Endodermal cell (in vitro differentiated cells): ENCODE measurements at places on chromosomes 11 and 22. TPM values are rescaled to one million over a fixed set of nuclear protein-coding genes. Genes with fewer than 3 reads are reported as not detected.

The POLR3H gene
- total RNA-seq, result 14.1 to 32.8 TPM (median 30.1 TPM) in 3 replicates

The AIFM3 gene
- total RNA-seq, result 2.4 to 2.8 TPM (median 2.7 TPM) in 3 replicates

The KRTAP5-11 gene
- total RNA-seq, result 1.6 and 2.9 TPM in 2 replicates

The LMO2 gene
- 1.2 and 1.6 TPM in 2 replicates for total RNA-seq

The DUSP8 gene
- total RNA-seq, result 7.0 and 7.5 TPM in 2 replicates

The OR4D5 gene
- total RNA-seq, result 0.24 TPM in 1 of 2 replicates, not detected in the other

The SLC29A2 gene
- 27.2 to 33.3 TPM (median 30.8 TPM) in 3 replicates for total RNA-seq

The HARBI1 gene
- 7.5 and 7.7 TPM in 2 replicates for total RNA-seq

The CBLIF gene
- total RNA-seq, result not detected in 3 replicates

The CARNS1 gene
- total RNA-seq, result 1.9 to 3.1 TPM (median 2.2 TPM) in 3 replicates

- no peak for DNase-seq
These were observed 47.7 kb upstream of the SC5D start for GRCh38 chr11:121244884-121245283.

- DNase-seq, result no peak
These were observed 1.1 kb downstream of the PELI3 start for GRCh38 chr11:66467756-66468155.

DNA sequence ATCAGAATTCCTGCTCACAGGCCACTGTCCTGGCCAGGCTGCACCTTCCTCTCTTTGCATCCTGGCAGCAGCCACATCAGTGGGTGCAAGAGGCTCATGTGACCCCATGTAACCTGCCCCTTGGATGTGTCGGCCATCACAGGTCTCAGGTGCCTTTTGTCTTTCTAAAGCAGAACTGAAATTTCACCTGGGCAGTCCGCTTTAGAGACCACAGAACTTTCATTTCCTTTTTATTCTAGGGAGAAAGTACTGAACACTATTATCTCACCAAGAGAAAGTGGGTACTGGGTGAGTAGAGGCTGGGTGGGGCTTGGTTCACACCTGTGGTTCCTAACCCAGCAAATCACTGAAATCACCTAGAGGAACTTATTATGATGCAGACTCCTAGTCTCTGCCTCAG is 51.7 kb upstream of the NUP160 start:
- DNase-seq, result no peak

GRCh38 chr11:119593346-119593745 is 135.7 kb downstream of the NECTIN1 start:
- DNase-seq, result no peak

GRCh38 chr11:107549253-107549953 is 16.1 kb downstream of the ALKBH8 start:
- no peak for DNase-seq

DNA sequence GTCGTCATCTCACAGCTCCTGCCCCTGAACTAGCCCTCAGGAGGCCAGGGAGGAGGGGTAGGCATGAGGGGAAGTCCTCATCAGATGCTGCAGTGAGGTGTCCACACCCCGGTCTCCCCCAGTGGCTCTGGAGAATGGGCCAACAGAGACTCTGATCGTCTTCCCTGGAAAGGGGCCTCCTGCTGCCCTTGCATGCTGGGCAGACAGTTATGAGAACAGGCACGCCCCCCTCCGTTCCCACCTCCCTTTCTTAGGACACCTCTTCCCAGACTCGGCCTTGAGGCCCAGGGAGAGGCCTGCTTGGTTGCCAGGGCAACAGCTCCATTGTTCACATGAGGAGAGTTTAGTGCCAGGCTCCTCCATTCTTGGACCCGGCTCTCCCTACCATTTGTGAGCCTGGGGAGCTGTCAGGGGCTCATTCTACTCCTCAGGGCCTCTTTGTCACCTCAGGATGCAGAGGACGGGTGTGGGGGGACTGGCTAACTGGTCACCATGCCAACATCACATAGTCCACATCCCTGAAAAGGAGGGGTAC is 157.7 kb downstream of the TTC17 start:
- DNase-seq, result no peak

DNA sequence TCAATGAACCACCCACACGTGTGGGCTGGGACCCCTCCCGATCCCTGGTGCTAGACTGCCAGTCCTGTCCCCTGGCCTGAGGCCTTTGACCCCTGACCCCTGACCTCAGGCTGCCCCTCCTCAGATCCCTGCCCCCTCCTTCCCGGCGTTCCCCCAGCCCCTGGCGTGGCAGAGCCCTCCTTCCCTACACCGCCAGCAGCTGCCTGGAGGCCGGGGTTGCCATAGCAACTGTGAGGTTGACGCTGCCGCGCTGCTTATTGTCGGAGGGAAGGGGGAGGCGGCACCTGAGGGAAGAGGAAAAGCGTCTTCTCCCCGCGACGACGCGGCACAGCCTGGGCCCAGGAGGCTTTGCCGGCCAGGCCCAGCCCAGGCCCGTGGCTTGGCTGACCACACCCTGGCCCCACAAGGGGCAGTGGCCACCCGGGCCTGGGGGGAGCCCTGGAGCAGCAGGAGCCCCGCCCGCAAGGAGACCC is 32.6 kb downstream of the SHANK3 start:
- peak; percentile 92 for DNase-seq

DNA sequence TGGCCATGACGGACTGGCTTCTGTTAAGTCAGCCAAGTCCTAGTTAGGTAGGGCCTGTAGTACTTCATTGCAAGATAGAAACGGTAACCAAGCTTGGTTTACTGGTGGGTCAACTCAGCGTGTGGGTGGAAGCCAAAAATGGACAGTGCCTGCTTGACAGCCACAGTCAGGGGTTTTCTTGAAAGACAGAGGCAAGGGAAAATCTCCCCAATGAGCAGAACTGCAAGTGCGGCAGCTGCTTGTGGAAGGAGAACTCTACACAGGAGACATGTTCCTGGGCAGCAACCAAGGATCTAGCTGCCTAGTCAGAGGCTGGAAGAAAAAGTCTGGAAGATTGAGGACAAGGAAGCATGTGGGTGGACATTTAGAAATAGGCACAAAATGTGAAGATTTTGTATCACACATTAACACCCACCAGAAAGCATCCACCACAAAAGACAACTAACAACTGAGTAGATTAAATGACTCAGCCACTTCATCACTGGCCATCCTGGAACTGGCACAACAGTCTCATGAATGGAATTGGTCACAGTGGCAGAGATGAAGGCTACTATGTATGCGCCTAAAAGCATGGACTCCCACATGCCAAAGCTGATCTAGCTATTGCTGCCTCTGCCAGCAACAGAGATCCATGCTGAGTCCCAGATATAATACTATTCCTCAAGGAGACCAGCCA is 40.9 kb upstream of the SCUBE2 start:
- no peak for DNase-seq

DNA sequence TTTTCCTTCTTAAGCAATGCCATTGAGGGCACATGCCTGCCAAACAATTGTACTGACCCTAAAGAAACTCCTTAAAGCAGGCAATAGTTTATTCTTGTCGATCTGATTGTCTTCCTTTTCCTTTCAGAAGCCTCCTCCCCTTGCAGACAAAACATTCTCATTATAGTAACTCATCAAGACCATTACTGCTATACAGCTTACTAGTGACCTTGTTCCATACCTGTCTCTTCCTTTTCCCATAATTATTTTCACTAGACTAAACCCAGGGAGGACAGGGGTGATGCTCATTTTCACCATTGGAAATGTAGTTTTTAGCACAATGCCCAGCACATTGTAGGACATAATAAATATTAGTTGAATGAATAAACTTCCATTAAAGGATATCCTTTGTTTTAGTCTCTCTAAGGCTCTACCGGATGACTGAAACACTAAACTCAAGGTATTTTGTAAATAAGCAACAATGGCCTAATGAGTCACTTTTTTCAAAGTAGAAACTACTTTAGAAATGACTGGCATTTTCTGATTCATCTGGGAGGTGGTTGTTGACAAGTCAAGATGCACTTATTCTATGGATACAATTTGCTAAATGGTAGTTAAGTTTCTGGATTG is 9.3 kb upstream of the MSANTD4 start:
- no peak for DNase-seq

DNA sequence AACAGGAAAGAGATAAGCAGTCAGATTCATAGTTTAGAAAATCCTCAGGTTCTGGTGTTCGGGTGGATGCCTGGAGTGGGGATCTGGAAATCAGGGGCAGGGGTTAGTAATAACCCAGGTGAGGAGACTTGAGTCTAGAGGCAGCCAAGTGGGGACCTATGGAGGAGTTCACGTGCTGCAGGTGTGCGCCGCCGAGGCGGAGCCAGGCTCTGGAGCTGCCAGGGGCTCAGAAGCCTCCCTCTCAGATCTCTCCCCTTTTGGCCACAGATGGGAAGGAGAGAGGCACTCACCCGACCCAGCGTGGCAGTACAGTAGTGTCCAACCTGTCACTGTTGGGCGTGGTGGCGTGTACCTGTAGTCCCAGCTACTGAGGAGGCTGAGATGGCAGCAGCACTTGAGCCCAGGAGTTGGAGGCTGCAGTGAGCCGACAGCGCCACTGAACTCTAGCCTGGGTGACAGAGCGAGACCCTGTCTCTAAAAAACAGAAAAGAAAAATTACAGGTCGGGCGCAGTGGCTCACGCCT is 27.5 kb downstream of the TXN2 start:
- no peak for DNase-seq

- DNase-seq, result no peak
These were observed 8.0 kb upstream of the TSPAN18 start for GRCh38 chr11:44718612-44719390.

GRCh38 chr11:110873975-110874374 is 161.7 kb upstream of the ARHGAP20 start:
- DNase-seq, result no peak

DNA sequence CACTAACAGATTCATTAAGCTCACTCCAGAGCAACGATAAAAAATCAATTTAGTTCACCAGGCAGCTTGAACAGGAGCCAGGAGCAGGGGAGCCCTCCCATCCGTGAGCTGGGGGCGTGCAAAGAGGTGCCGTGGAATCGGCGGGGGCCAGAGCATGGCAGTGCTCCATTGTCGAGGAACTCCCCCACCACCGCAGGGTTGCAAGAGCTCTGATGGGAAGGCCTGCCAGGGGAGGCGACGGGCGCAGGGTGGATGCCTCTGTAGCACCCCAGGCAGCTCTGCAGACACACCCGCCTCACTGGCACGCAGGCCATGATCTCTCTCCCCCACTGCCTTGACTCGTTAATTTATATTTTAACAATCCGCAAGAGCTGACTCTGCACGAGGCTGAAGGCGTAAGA is 433.2 kb downstream of the MIAT start:
- no peak for DNase-seq

GRCh38 chr11:120235024-120235628 is 4.8 kb upstream of the POU2F3 start:
- DNase-seq, result peak; percentile 97

DNA sequence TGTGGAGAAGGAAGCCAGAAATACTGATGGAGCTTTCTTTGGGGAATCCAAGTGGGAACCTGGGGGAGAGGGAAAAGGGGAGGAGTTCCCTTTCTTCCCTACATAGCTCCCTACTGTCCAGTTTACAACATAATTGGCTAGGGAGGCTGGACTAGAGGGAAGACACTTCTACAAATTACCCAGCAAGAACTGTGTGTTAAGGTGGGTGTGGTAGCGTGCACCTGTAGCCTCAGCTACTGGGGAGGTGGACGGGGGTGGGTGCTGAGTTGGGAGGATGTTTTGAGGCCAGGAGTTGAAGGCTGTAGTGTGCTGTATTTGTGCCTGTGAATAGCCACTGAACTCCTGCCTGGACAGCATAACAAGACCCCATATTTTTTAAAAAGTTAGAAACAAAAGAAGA is 74.0 kb downstream of the NAV2 start:
- DNase-seq, result no peak

DNA sequence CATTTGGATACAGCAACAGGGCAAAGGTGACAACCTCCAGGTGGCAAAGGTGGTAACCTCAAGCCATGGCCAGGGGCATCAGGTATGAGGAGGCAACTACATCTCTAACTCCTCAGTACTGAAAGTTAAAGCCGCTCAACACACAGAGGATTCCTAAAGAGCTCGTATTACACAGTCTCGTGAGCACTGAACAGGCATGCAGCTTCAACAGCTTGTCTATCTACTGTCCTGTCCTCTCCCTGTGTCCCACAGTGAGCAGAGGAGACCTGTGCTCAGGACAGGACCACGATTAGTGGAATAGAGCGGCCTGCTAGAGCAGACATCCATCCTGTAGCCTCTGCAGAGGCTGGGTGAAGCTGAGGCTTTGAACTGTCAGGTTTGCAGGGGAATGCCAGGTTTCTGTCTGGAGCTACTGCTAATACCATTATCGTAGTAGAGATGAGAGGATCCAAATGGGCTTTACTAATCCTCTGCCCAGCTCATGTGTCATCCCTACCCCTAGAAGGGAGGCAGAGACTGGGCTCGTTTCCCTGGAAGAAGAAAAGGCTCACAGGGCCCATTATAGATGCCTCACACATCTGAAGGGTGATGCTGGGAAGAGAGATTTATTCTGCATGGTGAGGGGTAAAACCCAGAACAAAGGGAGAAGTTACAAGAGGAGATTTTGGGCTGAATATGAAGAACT is 415.2 kb downstream of the LARGE1 start:
- DNase-seq, result no peak

DNA sequence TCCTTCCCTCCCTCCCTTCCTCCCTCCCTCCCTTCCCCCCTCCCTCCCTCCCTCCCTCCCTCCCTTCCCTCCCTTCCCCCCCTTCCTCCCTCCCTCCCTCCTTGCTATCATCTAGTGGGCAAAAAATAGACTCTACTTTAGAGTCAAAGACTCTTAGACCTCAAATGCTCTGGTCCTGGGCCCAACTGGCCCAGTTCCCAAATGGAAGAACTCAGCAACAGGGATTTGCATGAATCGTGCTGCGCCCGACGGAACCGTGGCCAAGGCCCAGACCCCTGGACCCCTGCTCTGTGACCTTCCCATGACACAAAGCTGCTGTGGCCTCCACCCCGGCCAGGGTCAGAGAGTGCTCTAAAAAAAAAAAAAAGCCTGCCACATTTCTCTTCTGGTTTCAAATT is 97.4 kb downstream of the WNT7B start:
- peak; percentile 16 for DNase-seq

- DNase-seq, result no peak
These were observed 56.9 kb downstream of the SLC35F2 start for GRCh38 chr11:107801641-107802040.

DNA sequence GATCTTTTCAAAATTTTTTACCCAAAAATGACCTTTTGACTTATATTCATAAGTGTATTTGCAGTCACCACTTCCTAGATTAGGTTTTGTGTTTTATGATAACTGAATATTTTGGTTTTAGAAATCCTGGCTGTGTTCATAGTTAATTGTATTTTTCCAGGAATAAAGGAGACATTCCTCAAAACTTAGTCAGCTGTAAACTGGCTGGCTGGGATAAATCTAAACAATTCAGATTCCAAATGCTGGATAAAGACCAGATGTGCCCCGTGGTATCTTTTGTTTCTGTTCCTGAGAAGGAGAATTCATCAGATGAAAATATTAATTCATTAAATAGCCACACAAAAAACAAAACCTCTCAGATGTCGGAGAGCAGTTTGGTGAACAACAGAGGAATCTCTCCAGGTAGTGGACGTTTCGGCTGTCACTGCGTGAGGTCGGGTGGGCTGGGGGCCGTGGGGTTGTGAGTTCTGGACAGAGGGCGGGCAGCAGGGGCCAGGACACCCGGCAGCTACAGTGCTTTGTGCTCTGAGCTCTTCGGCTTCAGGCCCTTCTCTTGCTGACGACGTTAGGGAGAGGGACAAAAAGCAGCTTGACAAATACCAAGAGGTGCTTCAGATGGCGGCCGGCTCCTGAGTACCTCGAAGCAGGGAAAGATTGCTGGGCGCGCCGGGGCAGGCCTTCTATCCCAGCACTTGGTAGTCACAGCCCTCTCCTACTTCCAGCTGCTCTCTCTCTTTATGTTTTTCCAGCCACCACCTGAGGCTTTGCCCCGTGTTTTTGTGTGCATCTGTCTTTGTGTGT is 24.6 kb downstream of the MOV10L1 start:
- no peak for DNase-seq
